ENCODE measurements at places on chromosomes 11 and 22. TPM values are rescaled to one million over a fixed set of nuclear protein-coding genes. Genes with fewer than 3 reads are reported as not detected.

DNA sequence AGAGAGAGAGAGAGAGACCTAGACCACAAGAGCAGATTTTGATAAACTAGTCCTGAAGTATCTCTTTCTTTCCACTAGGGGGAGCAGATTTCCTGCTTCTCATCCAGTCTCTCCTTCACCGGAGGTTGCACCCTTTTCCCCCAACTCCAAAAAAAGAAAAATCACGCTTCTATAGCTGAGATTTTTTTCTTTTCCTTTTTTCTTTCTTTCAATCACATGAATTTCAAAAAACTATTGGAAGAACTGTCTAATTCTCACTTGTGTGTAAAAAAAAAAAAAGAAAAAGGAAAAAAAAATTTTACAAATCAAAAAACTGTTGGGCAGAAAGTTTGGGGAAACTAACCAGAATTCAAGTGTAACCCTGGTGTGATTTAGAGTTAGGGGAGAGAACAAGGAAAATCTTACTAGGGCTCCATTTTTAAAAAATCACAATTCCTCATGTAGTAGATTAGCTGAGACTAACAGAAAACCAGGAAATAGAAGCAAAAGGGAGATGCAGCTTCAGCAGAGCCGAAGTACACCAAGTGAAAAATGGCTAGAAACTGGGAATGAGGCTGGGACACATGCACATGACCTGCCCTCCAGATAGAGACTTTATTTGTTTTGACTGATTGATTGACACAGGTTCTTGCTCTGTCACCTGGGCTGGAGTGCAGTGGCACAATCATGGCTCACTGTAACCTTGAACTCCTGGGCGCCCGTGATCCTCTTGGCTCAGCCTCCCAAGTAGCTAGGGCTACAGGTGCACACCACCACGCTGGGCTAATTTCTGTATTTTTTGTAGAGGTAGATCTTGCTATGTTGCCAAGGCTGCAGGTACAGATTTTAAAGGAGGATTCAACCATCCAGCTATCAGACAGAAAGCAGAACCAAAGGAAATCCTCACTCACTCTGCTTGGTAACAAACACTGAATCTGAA is 27.1 kb downstream of the SDHD start:
- no peak for DNase-seq

GRCh38 chr22:29408940-29409339 is 20.6 kb upstream of the AP1B1 start:
- no peak for DNase-seq

GRCh38 chr22:44309137-44309536 is 3.6 kb downstream of the SHISAL1 start:
- peak; percentile 6 for DNase-seq

- DNase-seq, result no peak
These were observed 52.5 kb downstream of the RRAS2 start for GRCh38 chr11:14306481-14306880.

DNA sequence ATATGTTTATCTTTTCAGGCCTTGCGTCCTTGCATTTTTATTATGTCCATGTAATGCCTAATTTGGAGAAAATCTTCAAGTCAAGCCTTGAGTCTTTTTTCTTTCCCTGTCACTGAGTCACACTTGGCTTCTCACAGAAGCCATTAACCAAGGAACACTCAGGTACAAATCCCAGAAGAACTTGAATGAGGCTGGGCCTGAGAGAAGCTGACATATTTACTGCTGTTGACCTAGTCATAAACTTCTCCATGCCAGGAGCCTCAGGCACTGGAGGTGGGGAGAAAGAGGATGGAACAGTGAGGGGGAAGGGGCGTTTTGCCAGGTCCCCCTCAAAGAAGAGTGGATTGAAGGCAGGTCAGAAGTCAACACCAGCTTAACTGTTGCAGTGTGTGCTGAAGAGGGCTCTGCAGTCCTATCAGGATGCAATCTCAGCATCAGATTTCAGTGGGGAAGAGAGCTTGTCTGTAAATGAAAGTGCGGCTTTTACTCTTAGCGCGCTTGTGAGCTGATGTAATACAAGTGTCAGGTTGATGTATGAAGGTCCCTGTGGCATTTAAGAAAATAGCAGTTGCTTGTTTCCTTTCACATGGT is 526.0 kb downstream of the ETS1 start:
- DNase-seq, result no peak

- no peak for DNase-seq
These were observed 7.7 kb upstream of the TCF20 start for GRCh38 chr22:42277988-42278776.

DNA sequence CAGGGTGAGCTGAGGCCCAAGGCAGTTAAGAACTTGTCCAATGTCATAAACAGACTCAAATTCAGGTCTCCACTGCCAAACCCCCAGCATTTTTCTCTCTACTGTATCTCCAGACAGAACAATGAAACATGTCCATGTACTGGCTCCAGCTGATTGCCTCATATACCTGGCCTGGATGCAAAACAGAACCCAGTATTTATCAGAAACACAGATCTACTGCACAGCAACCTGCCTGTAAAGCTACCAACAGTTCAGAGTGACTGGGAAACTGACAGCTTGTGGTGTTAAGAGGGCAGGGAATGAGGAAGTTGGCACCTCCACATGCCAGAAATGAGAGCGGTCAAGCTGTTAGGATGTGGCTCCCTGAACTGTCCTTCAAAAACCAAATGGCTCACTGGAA is 41.6 kb downstream of the C11orf71 start:
- DNase-seq, result no peak

DNA sequence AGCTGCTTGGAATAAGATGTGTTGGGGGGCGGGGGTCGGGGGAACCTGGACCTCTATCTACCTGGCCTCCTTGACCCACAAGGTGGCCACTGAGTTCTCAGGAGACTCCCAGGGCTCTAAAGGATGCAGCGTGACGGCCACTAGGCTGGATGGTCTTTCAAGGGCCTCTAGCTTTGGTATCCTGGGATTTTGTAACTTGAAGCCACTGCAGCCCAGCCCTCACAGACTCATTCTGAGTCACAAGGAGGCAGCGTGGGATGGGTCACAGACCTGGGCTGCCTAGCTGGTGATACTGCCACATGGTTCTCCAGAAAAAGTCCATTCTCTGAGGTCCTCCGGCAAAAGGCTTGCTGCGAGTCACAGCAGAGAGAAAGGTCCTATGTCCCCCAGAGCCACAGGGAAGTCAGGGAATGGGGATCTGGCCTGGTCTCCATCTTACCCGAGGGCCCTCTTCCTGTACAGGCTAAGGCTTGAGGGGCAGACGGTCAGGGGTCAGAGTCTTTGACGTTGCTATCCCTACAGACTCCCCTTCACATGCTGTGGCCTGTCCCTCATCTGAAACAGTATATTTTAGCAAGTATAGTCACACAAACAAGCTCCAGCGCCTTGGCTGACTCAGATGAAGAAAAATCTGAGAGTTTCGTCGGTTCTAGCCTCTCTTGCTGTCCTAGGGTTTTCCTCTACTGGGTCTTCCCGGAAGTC is 52.4 kb downstream of the KCNC1 start:
- no peak for DNase-seq

DNA sequence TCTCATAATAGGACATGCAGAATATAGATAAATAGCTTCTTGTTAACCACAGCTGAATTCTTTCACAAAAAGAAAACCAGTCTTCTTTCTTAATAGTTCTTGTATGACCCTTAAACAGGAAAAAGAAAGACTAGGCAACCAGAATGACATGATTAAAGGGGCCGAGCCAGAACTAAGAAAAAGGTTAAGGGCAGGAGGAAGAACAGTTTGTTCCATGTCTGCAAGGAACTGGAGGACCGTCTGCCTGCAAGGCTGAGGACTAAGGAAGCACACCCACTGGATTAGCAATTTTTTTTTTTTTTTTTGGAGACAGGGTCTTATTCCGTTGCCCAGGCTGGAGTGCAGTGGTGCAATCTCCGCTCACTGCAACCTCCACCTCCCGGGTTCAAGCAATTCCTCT is 26.0 kb upstream of the TMPRSS5 start:
- DNase-seq, result no peak

DNA sequence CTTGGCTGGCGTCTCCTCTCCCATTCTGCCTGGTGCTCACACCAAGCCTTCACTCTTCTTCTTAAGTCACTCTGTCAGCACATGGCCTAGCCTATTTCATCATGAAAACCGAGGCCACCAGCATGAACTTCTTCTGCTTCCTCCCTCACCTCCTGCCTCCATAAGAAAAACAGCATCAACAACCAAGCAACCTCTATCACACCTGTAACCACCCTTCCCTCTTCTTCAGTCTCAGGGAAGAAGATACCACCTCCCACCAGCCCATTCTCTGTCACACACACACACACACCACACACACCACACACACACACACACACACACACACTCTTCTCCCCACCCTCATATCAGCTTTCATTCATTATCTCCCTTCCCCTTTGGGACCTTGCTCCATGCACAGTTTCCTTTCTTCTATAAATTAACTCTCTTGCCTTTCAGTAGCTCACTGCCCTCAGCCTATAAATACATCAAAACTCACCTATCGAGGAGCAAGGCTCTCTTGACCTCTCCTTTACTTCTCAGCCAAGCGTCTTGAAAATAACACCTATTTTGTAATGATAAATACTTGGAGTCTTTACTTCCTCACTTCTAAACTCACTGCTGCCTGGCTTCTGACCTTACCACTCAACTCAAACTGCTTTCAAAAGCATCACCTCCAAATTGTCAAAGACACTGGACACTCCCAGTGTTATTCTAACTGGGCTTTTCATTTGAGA is 36.6 kb downstream of the SC5D start:
- no peak for DNase-seq

GRCh38 chr11:69280994-69281393 is 13.0 kb upstream of the MYEOV start:
- DNase-seq, result peak; percentile 73

- no peak for DNase-seq
These were observed 78.2 kb downstream of the PPFIBP2 start for GRCh38 chr11:7591987-7592386.

GRCh38 chr11:66285250-66285947 is 3.5 kb downstream of the YIF1A start:
- no peak for DNase-seq

- DNase-seq, result peak; percentile 46
These were observed 58.2 kb downstream of the ZNF280B start for GRCh38 chr22:22450343-22450839.

- DNase-seq, result peak; percentile 96
These were observed 68.2 kb downstream of the USP35 start for GRCh38 chr11:78256962-78257361.

The HEPN1 gene
- not detected for total RNA-seq

The MFRP gene
- total RNA-seq, result not detected

The DRD4 gene
- total RNA-seq, result 0.26 TPM

The LRP4 gene
- 32.3 TPM for total RNA-seq

The CARNS1 gene
- 5.1 TPM for total RNA-seq

The ACRV1 gene
- not detected for total RNA-seq

The MOGAT2 gene
- not detected for total RNA-seq

Data from right cardiac atrium (tissue), 5 donors.